ENCODE measurements at places on chromosomes 3 and 15. TPM values are rescaled to one million over a fixed set of nuclear protein-coding genes. Genes with fewer than 3 reads are reported as not detected.

GRCh38 chr3:157282261-157283191, 122.6 kb upstream of the CCNL1 start:
- no peaks in the 10 kb centered on the region for H3K27me3 ChIP-seq
- peaks cover 64% of the 10 kb centered on the region for H3K4me1 ChIP-seq
- peak overlapping the region; percentile 74 for H3K27ac ChIP-seq
- DNase-seq = peak; percentile 94

MYO5C gene
- 19.4 TPM for total RNA-seq

- peak overlapping the region; percentile 97 for H3K27ac ChIP-seq
- peak; percentile 95 for DNase-seq
- H3K36me3 ChIP-seq = no peaks in the 10 kb centered on the region
- H3K4me1 ChIP-seq = peaks cover 74% of the 10 kb centered on the region
- no peaks in the 10 kb centered on the region for H3K27me3 ChIP-seq
- H3K4me3 ChIP-seq = no peak overlapping the region
Observed at GRCh38 chr3:171804618-171805389, 5.5 kb downstream of the PLD1 start.

THRB gene
- 0.18 TPM for total RNA-seq

GRCh38 chr3:160886421-160886820, 130.4 kb downstream of the PPM1L start:
- no peaks in the 10 kb centered on the region for H3K27me3 ChIP-seq
- no peak overlapping the region for H3K27ac ChIP-seq
- H3K4me1 ChIP-seq = no peaks in the 10 kb centered on the region
- no peak overlapping the region for H3K4me3 ChIP-seq
- H3K36me3 ChIP-seq = no peaks in the 10 kb centered on the region

DNA sequence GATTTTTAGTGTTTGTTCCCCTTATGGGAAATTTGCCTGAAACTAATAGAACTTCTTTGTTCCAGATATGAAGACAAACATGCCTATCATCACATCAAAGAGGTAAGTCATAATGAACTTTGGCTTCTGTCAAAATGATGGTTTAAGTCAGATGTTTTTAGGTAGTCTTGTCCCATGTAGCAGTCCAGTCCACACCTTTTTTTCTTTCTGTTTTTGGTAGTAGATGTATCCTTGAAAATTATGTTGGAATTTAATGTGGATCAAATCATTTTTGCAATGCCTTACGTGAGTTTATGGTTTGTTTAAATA, 12.1 kb downstream of the TSEN2 start:
- H3K27ac ChIP-seq = no peak overlapping the region
- DNase-seq = no peak
- H3K27me3 ChIP-seq = no peaks in the 10 kb centered on the region
- no peaks in the 10 kb centered on the region for H3K4me1 ChIP-seq
- no peaks in the 10 kb centered on the region for H3K36me3 ChIP-seq

- DNase-seq = no peak
- no peaks in the 10 kb centered on the region for H3K36me3 ChIP-seq
- no peaks in the 10 kb centered on the region for H3K27me3 ChIP-seq
- no peaks in the 10 kb centered on the region for H3K4me1 ChIP-seq
Observed at GRCh38 chr3:21621181-21621651, 129.8 kb downstream of the ZNF385D start.

GRCh38 chr15:38707802-38708671, 143.4 kb upstream of the RASGRP1 start:
- no peak overlapping the region for H3K27ac ChIP-seq
- no peaks in the 10 kb centered on the region for H3K27me3 ChIP-seq
- H3K36me3 ChIP-seq = no peaks in the 10 kb centered on the region
- DNase-seq = peak; percentile 87

FBXL22 gene
- not detected for total RNA-seq

DNA sequence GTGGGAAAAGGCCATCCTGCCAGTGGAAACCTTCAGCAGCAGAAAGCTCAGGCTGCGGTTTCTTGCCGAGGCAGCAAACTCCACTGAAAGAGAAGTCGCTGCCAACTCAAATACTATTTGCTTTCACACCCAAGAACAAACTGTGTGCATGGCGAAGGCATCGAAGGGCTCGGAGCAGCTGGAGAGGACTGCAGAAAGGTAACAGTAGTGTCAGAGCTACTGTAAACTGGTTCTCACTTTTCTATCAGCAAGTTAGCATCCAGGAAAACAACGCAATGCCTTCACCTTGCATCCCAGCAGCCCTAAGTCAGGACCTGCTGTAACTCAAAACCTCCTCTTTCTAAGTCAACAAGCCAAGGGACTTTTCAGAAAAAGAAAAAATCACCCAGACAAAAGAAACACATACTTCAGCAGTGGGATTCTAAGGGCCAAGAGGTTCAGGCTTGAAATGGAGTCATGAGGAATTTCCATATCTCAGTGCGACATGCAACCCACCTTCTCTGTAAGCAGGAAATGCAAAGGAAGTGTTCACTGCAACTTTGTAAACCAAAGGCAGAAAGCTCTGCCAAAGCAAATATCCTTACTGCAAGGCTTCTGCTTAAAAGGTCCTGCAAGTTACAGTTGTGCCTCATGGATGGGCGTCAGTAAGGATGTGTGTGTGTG, 193.5 kb downstream of the FOXP1 start:
- peak overlapping the region; percentile 88 for H3K27ac ChIP-seq
- H3K27me3 ChIP-seq = no peaks in the 10 kb centered on the region
- no peaks in the 10 kb centered on the region for H3K36me3 ChIP-seq
- peaks cover 41% of the 10 kb centered on the region for H3K4me1 ChIP-seq
- peak overlapping the region; percentile 29 for H3K4me3 ChIP-seq

DNA sequence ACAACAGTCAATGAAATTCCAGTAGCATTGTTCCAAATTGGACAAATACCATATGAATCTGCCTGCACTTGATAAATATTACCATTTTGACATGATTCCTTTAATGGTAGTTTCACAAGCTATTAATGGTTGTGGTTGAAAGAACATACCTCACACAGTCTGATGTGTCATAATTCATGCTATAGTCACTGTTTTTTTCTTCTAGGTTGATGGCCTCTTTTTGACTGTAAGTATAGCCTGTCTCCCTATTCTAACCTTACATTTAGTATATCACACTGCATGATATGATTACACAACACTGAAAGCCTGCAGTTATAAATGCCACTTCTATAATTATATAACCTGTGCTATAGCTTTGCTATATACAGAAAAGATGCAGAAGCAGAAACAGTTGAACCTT, 834.1 kb downstream of the NSUN3 start:
- no peaks in the 10 kb centered on the region for H3K27me3 ChIP-seq
- H3K4me3 ChIP-seq = no peak overlapping the region
- H3K27ac ChIP-seq = no peak overlapping the region
- H3K36me3 ChIP-seq = no peaks in the 10 kb centered on the region
- DNase-seq = no peak

- H3K4me1 ChIP-seq = no peaks in the 10 kb centered on the region
- H3K27me3 ChIP-seq = no peaks in the 10 kb centered on the region
- no peaks in the 10 kb centered on the region for H3K36me3 ChIP-seq
- H3K4me3 ChIP-seq = no peak overlapping the region
- no peak for DNase-seq
- no peak overlapping the region for H3K27ac ChIP-seq
Observed at GRCh38 chr3:97089621-97090020, 275.2 kb downstream of the EPHA6 start.

DNA sequence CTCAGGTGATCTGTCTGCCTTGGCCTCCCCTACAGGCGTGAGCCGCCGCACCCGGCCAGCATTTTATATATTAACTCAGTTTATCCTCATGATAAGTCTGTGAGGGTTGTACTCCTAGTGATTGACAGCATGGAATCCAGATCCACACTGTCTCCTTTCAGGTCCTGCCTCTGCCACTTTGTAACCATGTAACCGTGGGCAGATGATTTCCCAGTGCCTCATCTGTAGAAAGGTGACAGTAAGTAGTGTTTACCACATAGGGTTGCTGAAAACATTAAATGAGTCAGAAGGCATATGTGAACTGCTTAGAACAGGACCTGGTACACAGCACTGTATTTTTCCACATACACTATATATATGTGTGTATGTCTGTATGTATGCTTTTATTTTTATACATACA, 2.4 kb downstream of the FYTTD1 start:
- peaks cover 16% of the 10 kb centered on the region for H3K4me1 ChIP-seq
- H3K36me3 ChIP-seq = no peaks in the 10 kb centered on the region
- no peak overlapping the region for H3K4me3 ChIP-seq
- no peaks in the 10 kb centered on the region for H3K27me3 ChIP-seq

GRCh38 chr15:93771196-93772030, 459.9 kb upstream of the MCTP2 start:
- DNase-seq = no peak
- H3K4me1 ChIP-seq = no peaks in the 10 kb centered on the region
- no peak overlapping the region for H3K27ac ChIP-seq
- no peaks in the 10 kb centered on the region for H3K36me3 ChIP-seq
- H3K4me3 ChIP-seq = no peak overlapping the region

SCG5 gene
- 3.3 TPM for total RNA-seq

EAF1 gene
- 18.2 TPM for total RNA-seq

GRCh38 chr15:40253167-40253790, 14.4 kb downstream of the PAK6 start:
- no peaks in the 10 kb centered on the region for H3K36me3 ChIP-seq
- peaks cover 34% of the 10 kb centered on the region for H3K27me3 ChIP-seq
- peak overlapping the region; percentile 22 for H3K4me3 ChIP-seq
- H3K27ac ChIP-seq = no peak overlapping the region

PRC1 gene
- total RNA-seq = 185 TPM

ACAN gene
- total RNA-seq = not detected

GRCh38 chr15:92095693-92096092, 242.2 kb downstream of the SLCO3A1 start:
- no peaks in the 10 kb centered on the region for H3K27me3 ChIP-seq
- no peak for DNase-seq

SMCO1 gene
- total RNA-seq = not detected

STT3B gene
- total RNA-seq = 114 TPM

DNA sequence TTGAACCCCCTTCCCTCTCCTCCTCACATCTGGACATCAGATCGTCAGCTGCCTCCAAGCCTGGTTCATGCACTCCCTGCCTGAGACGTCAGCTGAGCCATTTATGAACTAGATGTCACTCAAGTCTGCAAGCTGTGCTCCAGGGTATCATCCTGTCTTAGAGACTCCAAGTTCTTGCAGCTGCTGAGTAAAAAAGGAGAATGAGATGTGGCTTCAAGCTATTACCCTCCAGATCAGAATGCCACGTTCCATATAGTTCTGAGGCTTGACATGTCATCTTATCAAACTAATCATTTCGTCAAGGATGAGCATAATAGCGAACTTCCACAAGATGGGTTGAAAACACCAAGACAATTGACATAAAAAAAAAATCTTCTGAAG, 766.3 kb downstream of the TBL1XR1 start:
- DNase-seq = no peak
- no peaks in the 10 kb centered on the region for H3K36me3 ChIP-seq
- H3K4me3 ChIP-seq = no peak overlapping the region
- no peak overlapping the region for H3K27ac ChIP-seq
- no peaks in the 10 kb centered on the region for H3K4me1 ChIP-seq

VILL gene
- 6.9 TPM for total RNA-seq

DPPA2 gene
- not detected for total RNA-seq

GRCh38 chr15:49327927-49328326, 95.1 kb upstream of the FGF7 start:
- H3K36me3 ChIP-seq = peaks cover 2% of the 10 kb centered on the region
- no peak overlapping the region for H3K27ac ChIP-seq
- DNase-seq = no peak
- H3K27me3 ChIP-seq = no peaks in the 10 kb centered on the region
- H3K4me1 ChIP-seq = no peaks in the 10 kb centered on the region

GRCh38 chr3:121223116-121223515, 315.1 kb downstream of the STXBP5L start:
- H3K27me3 ChIP-seq = no peaks in the 10 kb centered on the region
- H3K4me1 ChIP-seq = no peaks in the 10 kb centered on the region
- no peak overlapping the region for H3K4me3 ChIP-seq
- H3K36me3 ChIP-seq = no peaks in the 10 kb centered on the region

DNA sequence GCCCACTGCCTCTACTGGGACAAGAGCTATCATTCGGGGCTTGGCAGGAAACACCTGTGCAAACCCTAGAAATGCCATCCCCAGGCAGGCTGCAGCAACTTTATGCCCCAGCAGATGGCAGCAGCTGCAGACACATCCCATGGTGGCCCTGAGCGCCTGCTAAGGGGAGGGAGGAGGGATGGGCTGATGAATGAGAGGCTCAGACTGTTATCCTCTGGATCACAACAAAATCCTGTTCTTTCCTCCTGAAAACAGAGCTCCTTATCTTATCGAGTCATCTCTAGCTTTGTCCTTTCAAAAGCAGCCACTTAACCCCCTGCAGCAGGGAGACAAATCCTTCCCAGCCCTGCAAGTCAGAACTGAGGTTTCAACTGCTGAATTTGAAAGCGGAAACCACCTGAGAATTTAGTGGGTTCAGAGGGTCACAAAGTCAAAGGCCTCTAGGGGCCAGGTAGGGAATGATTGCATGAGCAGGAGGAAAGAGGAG, 90.6 kb upstream of the PROK2 start:
- no peak overlapping the region for H3K4me3 ChIP-seq
- DNase-seq = peak; percentile 74
- no peaks in the 10 kb centered on the region for H3K36me3 ChIP-seq
- H3K27ac ChIP-seq = no peak overlapping the region

GRCh38 chr15:90469723-90470122, 60.0 kb upstream of the CRTC3 start:
- no peak for DNase-seq
- H3K4me1 ChIP-seq = peaks cover 14% of the 10 kb centered on the region
- H3K27me3 ChIP-seq = no peaks in the 10 kb centered on the region
- H3K36me3 ChIP-seq = peaks cover 41% of the 10 kb centered on the region
- H3K27ac ChIP-seq = no peak overlapping the region
- no peak overlapping the region for H3K4me3 ChIP-seq

DNA sequence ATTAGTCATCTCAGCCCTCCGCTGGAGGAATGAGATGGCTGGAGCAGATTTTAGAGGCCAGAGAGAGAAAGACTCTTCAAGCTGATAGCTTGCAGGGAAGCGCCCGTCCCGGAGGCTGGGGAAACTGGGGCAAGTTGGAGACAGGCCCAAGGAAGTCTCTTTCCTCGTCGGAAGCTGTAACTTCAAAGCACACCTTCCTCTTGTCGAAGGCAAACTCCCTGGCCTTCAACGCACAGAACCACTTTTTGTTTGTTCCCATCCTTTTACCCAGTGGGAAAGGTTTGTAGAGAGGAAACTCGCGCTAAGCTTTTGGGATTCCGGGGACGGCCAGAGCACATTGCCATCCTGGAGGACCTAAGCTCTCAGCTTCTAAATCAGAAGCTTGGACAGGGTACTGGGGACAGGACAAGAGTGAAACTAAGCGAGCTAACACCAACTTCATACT, 900 bp upstream of the EOMES start:
- H3K4me3 ChIP-seq = no peak overlapping the region
- H3K36me3 ChIP-seq = no peaks in the 10 kb centered on the region

DNA sequence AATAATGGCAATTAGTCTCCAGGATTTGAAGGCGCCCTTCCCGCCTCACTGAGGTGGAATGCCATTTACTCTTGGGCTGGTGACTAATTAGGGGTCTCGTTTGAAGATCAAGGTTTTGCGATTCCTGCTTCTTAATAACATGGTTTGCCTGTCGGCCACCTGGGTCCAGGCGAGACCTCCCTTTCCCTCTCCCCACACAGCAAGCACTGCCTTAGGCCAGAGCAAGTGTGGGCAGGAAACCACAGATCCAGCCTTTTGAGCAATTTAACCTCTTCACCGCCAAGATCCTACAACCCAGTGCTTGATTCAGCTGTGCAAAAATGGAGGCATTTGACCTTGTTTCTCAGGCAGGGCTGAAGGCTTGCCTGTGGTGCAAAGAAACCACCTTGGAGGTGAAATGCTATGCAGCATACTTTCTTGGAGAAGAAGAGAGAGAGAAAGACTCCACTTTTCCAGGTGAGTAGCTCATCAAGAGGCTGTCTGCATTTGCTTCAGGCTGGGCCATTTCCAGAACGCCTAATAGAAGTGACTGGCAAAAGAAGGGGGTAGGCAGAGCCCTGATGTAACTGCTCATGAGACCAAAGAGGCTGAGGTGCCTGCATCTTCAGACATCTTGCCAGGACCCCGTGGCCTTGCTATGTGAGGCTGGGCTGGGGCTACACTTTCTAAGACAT, 34.1 kb upstream of the WNT5A start:
- no peak overlapping the region for H3K27ac ChIP-seq
- no peak overlapping the region for H3K4me3 ChIP-seq
- H3K27me3 ChIP-seq = no peaks in the 10 kb centered on the region
- DNase-seq = no peak
